ENCODE measurements at places on chromosomes 7 and 10.

GRCh38 chr7:40833888-40834234 lies 699.1 kb downstream of the SUGCT start:
- DNase-seq = no peak

DNA sequence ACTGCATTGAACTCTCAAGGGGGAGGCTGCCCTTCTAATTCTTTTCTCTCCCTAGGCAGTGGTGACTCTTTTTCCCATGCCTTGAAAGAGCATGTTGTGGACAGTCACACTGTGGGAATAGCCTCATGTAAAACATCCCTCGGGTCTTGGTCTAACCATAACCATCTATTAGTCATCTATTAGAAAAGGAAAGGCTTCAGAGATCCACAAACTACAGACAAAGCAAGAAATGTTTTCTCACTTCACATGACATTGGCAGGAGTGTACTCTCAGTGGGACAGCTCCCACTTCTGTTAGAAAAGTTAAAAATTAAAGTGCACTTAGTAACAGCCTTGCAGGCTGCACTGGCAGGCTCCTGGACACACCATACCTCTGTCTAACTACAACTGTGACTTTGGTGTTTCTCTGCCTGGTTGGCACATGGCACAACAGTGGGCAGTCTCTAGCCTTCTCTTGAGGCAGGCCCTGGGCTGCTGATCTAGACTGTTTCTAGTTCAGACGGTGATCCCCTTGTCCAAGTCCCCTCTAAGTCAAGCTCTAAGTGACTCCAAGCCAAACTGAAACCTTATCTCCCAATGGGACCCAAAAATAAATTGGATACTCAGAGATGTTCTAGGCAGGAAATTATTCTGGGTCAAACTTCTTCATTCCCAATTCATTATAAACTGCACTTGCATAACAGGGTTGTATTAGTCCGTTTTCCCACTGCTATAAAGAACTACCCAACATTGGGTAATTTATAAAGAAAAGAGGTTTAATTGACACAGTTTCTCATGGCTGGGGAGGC lies 57.9 kb upstream of the ITGB1 start:
- no peak for DNase-seq

DNA sequence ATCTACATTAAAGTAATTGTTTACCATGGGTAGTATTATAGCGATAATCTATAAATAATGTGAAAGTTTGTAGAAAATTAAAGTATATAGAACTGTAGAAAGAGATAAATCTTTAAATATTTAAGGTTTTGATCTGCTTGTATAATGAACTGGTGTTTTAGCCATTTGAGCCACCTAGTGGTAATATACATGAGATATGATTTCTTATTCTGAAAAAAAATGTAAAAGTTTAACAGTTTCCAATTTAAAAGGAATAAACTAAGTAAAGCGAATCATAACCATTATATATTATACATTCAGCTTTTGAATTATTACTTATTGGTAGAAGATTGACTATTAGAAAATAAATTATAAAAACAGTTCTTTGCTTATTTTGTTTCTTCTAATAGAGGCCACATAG lies 91.2 kb downstream of the OTUD1 start:
- no peak for DNase-seq

DNA sequence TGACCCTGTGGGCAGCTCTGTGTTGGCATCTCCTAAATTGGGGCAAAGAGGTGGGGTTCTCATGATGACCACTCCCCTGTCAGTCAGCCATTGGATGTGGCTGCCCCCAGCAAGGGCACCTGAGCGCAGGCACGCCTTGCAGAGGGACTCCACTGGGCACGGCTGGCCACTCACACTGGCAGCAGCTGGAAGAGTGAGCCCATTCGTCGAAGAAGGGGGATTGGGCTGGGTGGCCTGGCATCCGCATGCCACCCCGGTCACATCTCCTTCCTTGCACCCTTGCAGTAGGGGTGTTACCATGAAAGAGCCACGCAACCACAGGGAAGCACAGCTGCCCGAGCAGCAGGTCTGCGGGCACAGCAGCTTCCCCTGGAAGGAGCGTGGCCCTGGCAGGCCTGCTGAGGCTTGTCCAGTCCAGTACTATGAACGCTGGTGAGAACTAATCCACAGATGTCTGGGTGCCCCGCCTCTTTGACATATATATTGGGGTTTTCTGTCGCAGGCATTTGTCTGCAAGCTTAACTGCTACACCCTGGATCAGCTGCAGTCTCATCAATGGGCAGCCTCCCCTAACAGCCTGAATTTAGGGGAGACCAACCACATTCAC lies 25.7 kb upstream of the GRB10 start:
- DNase-seq = no peak

DNA sequence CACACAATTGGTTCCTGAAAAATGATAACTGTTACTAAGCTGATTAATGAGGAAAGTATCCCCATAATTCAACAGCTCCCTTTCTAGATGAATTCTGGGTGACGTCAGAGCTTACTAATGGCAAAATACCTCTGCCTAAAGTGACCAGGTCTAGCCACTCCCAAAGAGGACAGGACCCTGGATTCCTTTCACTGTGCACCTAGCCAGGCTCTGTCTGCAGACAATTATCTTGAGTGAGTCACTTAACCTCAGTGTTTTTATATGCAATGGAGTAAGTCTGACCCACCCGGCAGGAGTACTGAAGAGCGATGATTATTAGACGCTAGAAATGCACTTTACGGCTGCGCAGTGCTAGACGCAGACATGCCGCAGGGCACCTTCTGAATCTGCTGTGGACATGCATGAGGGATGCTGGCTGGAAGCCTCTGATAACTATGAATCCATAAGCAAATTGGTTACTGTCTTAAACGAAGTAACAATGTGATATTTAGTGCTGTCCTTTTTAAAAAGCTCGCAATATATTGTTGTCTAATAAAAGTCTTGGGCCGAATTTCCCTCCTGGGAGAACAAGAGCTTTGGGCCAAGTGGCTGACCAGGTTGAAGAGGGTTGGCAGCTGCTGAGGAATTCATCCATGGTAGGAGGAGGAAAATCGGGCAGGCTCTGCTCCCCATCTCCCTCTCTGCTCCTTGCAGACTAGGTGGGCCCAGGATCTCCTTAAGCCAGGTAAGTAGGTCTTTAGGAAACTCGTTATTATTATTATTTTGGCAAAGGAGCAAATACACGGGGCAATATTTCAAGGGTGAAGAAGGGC lies 4.6 kb upstream of the INPP5A start:
- no peak for DNase-seq

GRCh38 chr10:129946859-129947258 lies 17.2 kb downstream of the EBF3 start:
- DNase-seq = no peak
